Peyer's patch (tissue), 4 donors: ENCODE measurements at places on chromosomes 12 and 14.

DNA sequence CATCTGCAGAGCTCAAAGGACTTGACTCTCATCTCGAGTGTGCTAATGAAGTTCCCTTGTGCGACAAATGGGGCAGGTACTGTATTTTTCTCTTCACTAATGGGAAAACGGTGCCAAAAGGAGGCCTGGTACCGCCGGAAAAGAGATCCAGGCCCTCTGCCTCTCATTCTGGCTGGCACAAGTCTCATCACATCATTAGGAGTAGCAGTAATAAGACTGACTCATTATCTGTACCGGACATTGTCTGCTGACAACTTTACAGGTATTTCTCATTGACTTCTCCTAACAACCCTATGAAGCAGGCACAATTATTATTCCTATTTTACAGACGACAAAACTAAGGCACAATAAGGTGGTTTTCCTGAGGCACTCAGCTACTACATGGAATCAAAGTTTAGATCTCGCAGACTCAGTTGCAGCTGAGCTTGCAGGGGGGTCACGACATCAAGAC is 668 bp downstream of the APPL2 start:
- peak overlapping the region; percentile 99 for H3K4me3 ChIP-seq
- no peaks in the 10 kb centered on the region for H3K27me3 ChIP-seq
- peak overlapping the region; percentile 87 for H3K27ac ChIP-seq
- H3K36me3 ChIP-seq, result peaks cover 5% of the 10 kb centered on the region

DNA sequence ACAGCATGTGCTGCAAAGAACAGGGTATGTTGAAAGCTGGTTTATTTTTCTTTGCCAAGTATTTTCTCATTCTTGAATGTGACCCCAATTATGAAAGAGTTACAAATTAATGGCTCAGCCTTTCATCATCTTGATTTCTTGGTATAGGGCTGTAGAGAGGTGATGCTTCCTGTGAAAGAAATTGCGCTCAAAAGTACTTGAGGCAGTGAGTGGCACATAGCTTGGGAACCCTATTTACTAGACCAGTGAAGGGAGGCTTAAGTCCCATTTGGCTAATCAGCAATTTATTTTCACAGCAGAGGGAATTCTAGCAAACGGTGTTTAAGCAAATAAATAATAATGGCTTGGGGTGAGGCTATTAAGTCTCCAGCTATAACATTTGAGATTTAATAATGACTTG is 153.9 kb upstream of the MIS18BP1 start:
- H3K4me1 ChIP-seq, result no peaks in the 10 kb centered on the region
- no peak for DNase-seq
- H3K27me3 ChIP-seq, result no peaks in the 10 kb centered on the region
- no peak overlapping the region for H3K4me3 ChIP-seq
- no peak overlapping the region for H3K27ac ChIP-seq

GRCh38 chr14:99946652-99947489 is 118.4 kb upstream of the EVL start:
- H3K36me3 ChIP-seq, result no peaks in the 10 kb centered on the region
- DNase-seq, result peak; percentile 66
- no peaks in the 10 kb centered on the region for H3K27me3 ChIP-seq
- no peak overlapping the region for H3K4me3 ChIP-seq

DNA sequence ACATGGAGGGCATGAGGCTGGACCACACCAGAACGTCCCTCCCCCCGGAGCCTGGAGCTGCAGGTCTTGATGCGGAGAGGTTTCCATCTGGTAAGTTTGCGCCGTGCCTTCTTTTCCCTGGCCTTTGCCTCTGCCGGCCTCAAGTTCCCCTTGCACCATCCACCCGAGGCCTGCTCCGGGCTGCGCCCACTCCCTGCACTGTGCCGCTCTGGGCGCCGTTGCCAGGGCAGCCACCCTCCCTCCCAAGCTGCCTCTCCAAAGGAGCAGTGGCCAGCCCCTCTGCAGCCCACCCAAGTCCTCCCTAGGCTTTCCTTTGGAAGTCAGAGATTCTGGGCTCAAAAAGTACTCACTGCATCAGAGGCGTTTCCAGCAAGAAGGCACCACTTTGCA is 46.2 kb upstream of the MEG3 start:
- no peaks in the 10 kb centered on the region for H3K4me1 ChIP-seq
- H3K27ac ChIP-seq, result no peak overlapping the region
- no peaks in the 10 kb centered on the region for H3K36me3 ChIP-seq
- no peaks in the 10 kb centered on the region for H3K27me3 ChIP-seq
- no peak overlapping the region for H3K4me3 ChIP-seq
- no peak for DNase-seq

GRCh38 chr14:30822080-30822571 is 52.2 kb upstream of the COCH start:
- H3K4me1 ChIP-seq, result no peaks in the 10 kb centered on the region
- no peak overlapping the region for H3K4me3 ChIP-seq
- no peaks in the 10 kb centered on the region for H3K36me3 ChIP-seq
- no peak overlapping the region for H3K27ac ChIP-seq
- H3K27me3 ChIP-seq, result no peaks in the 10 kb centered on the region

DNA sequence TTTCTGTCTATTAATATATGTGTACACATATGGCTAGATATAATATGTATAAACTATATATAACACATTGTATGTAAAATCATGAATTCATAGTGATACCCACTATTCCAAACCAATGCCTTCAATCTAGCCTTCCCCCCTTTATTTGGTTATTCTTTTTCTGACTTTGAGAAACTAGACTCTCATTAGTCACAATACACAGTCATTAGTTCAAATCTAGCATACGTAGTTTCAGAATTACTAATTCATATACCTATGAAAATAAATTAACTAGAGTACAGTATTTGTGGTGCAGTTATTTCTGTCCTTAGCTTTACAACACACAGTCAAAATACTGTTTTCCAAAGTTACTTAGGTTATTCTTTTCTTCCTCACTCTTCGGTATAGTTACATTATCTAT is 268.2 kb downstream of the DPF3 start:
- no peak for DNase-seq
- H3K4me3 ChIP-seq, result no peak overlapping the region
- no peak overlapping the region for H3K27ac ChIP-seq
- no peaks in the 10 kb centered on the region for H3K27me3 ChIP-seq

GRCh38 chr12:129949651-129950050 is 45.8 kb upstream of the TMEM132D start:
- no peaks in the 10 kb centered on the region for H3K27me3 ChIP-seq
- no peaks in the 10 kb centered on the region for H3K4me1 ChIP-seq
- no peak overlapping the region for H3K4me3 ChIP-seq
- no peaks in the 10 kb centered on the region for H3K36me3 ChIP-seq
- DNase-seq, result no peak

DNA sequence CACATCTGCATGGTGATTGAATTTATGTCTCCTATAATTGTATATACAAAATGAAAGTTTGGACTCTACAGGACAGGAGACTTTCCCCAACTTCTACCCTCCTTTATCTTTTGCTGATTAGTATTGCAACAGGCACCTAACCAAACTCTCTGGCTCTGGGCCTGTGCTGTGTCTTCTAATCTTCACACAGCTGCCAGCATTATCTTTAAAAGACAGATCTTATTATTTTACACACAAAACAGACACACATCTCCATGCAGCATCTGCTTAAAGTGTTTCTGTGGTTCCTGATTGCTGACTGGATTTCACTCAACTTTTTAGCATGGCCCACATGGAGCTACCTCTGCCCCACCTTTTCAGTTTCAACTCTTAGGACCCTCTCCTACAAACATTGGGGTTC is 154.9 kb upstream of the PELI2 start:
- H3K4me1 ChIP-seq, result no peaks in the 10 kb centered on the region
- H3K36me3 ChIP-seq, result no peaks in the 10 kb centered on the region
- no peaks in the 10 kb centered on the region for H3K27me3 ChIP-seq

- no peaks in the 10 kb centered on the region for H3K27me3 ChIP-seq
- H3K4me1 ChIP-seq, result no peaks in the 10 kb centered on the region
- H3K4me3 ChIP-seq, result no peak overlapping the region
- H3K36me3 ChIP-seq, result peaks cover 4% of the 10 kb centered on the region
- peak overlapping the region; percentile 100 for H3K27ac ChIP-seq
Measured at GRCh38 chr12:6332459-6332858, 9.4 kb downstream of the TNFRSF1A start.

DNA sequence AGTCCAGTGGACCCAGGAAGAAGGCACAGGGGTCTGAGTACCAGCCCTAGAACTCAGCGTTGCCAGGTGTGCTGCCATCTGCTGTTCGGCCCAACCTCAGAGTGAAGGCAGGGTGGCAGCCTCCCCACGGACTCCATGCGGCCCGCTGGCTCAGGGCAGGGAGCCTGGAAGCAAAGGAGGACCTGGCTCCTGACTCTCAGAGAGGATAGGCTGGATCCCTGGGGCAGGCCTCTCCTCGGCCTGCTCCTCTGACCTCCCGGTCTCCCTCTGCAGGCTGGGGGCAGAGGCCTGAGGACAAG is 10.1 kb downstream of the MCRS1 start:
- no peak overlapping the region for H3K4me3 ChIP-seq
- H3K4me1 ChIP-seq, result no peaks in the 10 kb centered on the region
- H3K27me3 ChIP-seq, result no peaks in the 10 kb centered on the region
- DNase-seq, result no peak

GRCh38 chr12:26514364-26514763 is 318.6 kb downstream of the ITPR2 start:
- H3K27ac ChIP-seq, result no peak overlapping the region
- no peak for DNase-seq
- no peaks in the 10 kb centered on the region for H3K4me1 ChIP-seq
- no peak overlapping the region for H3K4me3 ChIP-seq
- H3K36me3 ChIP-seq, result no peaks in the 10 kb centered on the region
- no peaks in the 10 kb centered on the region for H3K27me3 ChIP-seq

GRCh38 chr12:16034136-16034817 is 123.1 kb downstream of the DERA start:
- H3K27me3 ChIP-seq, result no peaks in the 10 kb centered on the region
- H3K27ac ChIP-seq, result no peak overlapping the region

GRCh38 chr14:92748259-92749016 is at the start of gene LGMN:
TSS of gene LGMN (minus strand) at chr14:92748627. CDS start at chr14:92732786, 15,841 bp downstream.
- peak within 1 kb of the TSS; percentile 66 for H3K27ac ChIP-seq
- peak; percentile 94 for DNase-seq
- no peaks in the 10 kb centered on the region for H3K36me3 ChIP-seq
- no peaks in the 10 kb centered on the region for H3K4me1 ChIP-seq

- H3K27ac ChIP-seq, result peak overlapping the region; percentile 27
- H3K27me3 ChIP-seq, result no peaks in the 10 kb centered on the region
- peaks cover 84% of the 10 kb centered on the region for H3K36me3 ChIP-seq
- no peak for DNase-seq
- no peaks in the 10 kb centered on the region for H3K4me1 ChIP-seq
- H3K4me3 ChIP-seq, result no peak overlapping the region
Measured at GRCh38 chr14:101979666-101980065, 15.3 kb downstream of the DYNC1H1 start.
